HCT116 (cell line): ENCODE measurements at places on chromosomes 1 and 21. TPM values are rescaled to one million over a fixed set of nuclear protein-coding genes. Genes with fewer than 3 reads are reported as not detected.

- no peaks in the 10 kb centered on the region for H3K4me1 ChIP-seq
- H3K27me3 ChIP-seq, result no peaks in the 10 kb centered on the region
- no peak for DNase-seq
- no peak overlapping the region for H3K27ac ChIP-seq
These were observed 128.7 kb downstream of the PPIAL4G start for GRCh38 chr1:148354284-148354912.

- no peak for DNase-seq
- H3K36me3 ChIP-seq, result no peaks in the 10 kb centered on the region
- no peak overlapping the region for H3K27ac ChIP-seq
- H3K27me3 ChIP-seq, result no peaks in the 10 kb centered on the region
- H3K4me3 ChIP-seq, result no peak overlapping the region
These were observed 16.5 kb downstream of the ZNF697 start for GRCh38 chr1:119631433-119632102.

DNA sequence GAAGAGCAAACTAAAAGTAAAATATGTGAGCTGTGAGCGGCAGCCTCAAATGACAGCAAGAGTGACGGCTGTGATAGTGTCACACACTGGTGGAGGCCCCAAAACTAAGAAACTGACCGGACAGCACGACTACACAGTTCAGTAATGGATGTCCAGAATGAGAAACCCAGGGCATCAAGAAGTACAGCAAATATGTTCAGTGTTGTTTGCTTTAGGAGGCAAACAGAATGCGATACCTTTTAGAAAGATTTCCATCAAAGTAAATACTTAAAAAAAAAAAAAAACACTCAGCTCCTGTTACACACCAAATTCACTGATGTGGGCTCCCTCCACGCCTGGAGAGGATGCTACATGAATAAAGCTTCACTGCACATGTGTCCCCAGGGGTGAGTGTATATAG is 1.1 kb upstream of the PKP1 start:
- no peaks in the 10 kb centered on the region for H3K36me3 ChIP-seq
- H3K4me1 ChIP-seq, result peaks cover 4% of the 10 kb centered on the region; the same call in 1 of the 2 replicates

Gene CFHR3
- not detected for total RNA-seq

DNA sequence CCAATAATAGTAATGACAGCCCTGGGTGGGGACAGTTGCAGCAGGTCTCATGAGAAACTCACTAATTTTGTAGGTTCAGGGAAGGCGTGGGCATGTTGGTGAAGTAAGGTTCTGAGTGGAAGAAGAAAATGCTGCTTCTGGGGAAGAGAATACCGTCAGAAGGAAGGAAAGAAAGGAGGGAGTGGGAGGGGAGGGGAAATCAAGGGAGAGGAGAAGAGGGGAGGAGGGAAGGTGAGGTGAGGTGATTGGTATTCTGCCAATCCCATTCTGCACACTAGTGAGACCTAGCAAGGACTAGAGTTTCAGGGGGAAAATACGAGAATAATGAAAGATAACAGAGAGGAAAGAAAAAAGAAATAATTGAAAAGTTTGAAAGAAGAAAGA is 32.4 kb upstream of the MGST3 start:
- peak overlapping the region; percentile 61 for H3K4me3 ChIP-seq
- H3K27me3 ChIP-seq, result peaks cover 11% of the 10 kb centered on the region
- no peak for DNase-seq
- H3K4me1 ChIP-seq, result peaks cover 12% of the 10 kb centered on the region
- H3K36me3 ChIP-seq, result no peaks in the 10 kb centered on the region
- peak overlapping the region; percentile 53 for H3K27ac ChIP-seq

Gene PLA2G2C
- not detected for total RNA-seq

GRCh38 chr21:38384238-38384560 is 114.1 kb downstream of the ERG start:
- no peak overlapping the region for H3K4me3 ChIP-seq
- no peak for DNase-seq
- peaks cover 15% of the 10 kb centered on the region; the same call in 1 of the 2 replicates for H3K27me3 ChIP-seq
- H3K36me3 ChIP-seq, result no peaks in the 10 kb centered on the region

- H3K36me3 ChIP-seq, result no peaks in the 10 kb centered on the region
- H3K27me3 ChIP-seq, result peaks cover 42% of the 10 kb centered on the region
- H3K4me1 ChIP-seq, result no peaks in the 10 kb centered on the region
- no peak overlapping the region for H3K27ac ChIP-seq
- DNase-seq, result no peak
These were observed 20.3 kb downstream of the RXRG start for GRCh38 chr1:165424454-165425216.

- no peaks in the 10 kb centered on the region; the same call in 1 of the 2 replicates for H3K4me1 ChIP-seq
- H3K27me3 ChIP-seq, result no peaks in the 10 kb centered on the region
- H3K27ac ChIP-seq, result no peak overlapping the region
These were observed 49.2 kb downstream of the FH start for GRCh38 chr1:241470361-241470760.

Gene LDLRAD1
- total RNA-seq, result 0.30 TPM

DNA sequence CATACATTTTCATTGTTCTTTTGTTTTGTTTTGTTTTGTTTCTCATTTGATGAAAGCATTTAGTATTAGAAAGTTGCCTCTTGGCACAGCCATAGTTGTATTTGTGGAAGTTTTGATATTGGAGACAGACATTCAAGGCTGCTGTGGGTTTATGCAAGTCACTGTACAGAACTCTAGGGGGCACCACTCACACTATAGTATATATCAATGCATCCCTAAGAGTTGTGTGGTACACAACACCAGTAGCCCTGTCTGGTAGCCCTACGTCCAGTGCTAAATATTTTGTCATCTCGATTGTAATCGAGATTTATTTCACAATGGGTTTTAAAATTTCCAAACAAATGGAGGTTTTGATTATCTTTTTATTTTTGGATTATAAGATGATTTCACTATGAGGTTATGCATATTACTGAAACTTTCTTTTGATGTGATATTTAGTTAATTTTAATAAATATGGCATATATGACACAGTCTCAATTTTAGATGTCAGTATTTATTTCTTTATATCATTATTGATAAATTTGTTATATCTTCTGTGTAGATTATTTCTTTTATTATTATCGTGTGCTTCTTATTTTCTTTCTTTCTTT is 112.2 kb downstream of the NR5A2 start:
- H3K27ac ChIP-seq, result no peak overlapping the region
- no peaks in the 10 kb centered on the region for H3K4me1 ChIP-seq
- no peaks in the 10 kb centered on the region for H3K27me3 ChIP-seq
- H3K4me3 ChIP-seq, result no peak overlapping the region
- peak; percentile 57 for DNase-seq

Gene CFAP57
- total RNA-seq, result 0.49 TPM

Gene SYCP1
- total RNA-seq, result not detected

Gene SRP9
- total RNA-seq, result 220 TPM

GRCh38 chr1:218613105-218613504 is 268.0 kb downstream of the TGFB2 start:
- no peak for DNase-seq
- H3K36me3 ChIP-seq, result no peaks in the 10 kb centered on the region
- H3K27ac ChIP-seq, result no peak overlapping the region
- H3K27me3 ChIP-seq, result no peaks in the 10 kb centered on the region

DNA sequence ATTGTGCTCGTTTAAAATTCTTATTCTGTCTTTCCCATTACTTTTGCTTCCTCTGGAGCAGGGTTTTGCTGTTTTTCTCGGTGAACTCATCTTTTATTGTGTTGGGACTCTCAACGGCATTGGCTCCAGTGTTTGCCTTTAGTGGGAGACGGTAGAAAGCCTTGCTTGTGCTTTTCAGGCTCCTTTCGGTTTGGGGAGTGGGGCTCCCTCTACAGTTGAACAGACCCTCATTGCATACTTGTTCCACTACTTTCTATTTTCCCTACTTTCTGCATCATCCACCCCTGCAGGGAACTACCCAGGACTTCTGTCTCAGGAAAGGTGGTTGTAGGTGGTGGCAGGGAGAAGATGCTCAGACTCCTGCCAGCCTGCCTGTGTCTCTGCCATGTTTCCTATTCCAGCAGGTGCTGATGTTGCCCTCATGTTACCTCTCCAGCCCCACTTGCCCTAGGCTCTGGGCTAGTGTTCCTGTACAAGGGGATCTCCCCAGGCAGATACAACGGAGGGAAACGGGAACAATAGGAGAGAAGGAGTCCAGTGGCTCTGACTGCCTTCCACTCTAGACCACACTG is 68.5 kb upstream of the ZBTB18 start:
- H3K4me3 ChIP-seq, result no peak overlapping the region
- no peaks in the 10 kb centered on the region for H3K36me3 ChIP-seq
- H3K27ac ChIP-seq, result no peak overlapping the region

DNA sequence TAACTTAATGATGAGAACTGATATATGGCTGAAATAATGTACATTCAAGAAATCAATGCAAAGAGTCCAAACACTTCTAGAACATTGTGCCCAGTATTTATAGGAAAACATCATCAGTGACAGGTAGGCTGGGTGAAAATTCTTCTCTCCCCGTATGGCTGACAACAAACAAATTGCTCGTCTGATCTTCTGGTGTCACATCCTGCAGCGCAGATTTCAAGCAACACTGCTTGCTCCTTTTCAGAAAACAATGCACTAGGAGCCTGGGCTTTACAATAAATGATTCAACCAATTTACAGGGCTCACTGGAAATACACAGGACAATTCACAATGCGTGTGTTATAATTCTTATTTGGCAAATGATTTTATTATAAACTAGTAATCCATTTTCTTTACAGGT is 185.3 kb downstream of the RERE start:
- no peak overlapping the region for H3K27ac ChIP-seq
- DNase-seq, result no peak
- no peak overlapping the region for H3K4me3 ChIP-seq
- H3K36me3 ChIP-seq, result no peaks in the 10 kb centered on the region
- peaks cover under 1% of the 10 kb centered on the region for H3K4me1 ChIP-seq

DNA sequence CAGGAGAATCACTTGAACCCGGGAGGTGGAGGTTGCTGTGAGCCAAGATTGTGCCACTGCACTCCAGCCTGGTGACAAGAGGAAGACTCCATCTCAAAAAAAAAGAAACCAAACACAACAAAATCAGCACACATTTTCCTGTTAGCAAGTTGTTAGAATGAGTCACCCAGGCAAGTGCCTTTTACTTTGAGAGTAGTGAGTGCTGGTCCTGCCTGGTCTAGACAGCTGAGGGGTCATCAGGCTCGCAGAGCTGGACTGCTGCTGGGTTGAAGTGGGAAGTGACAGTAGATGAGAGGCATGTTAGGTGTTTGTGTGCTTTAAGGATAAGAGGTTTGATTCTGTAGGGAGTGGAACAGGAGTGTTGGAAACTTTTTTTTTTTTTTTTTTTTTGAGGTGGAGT is 31.9 kb downstream of the GNPAT start:
- no peak overlapping the region for H3K4me3 ChIP-seq
- no peak for DNase-seq

Gene CR2
- 4.0 TPM for total RNA-seq

Gene KCNK2
- total RNA-seq, result 0.27 TPM

DNA sequence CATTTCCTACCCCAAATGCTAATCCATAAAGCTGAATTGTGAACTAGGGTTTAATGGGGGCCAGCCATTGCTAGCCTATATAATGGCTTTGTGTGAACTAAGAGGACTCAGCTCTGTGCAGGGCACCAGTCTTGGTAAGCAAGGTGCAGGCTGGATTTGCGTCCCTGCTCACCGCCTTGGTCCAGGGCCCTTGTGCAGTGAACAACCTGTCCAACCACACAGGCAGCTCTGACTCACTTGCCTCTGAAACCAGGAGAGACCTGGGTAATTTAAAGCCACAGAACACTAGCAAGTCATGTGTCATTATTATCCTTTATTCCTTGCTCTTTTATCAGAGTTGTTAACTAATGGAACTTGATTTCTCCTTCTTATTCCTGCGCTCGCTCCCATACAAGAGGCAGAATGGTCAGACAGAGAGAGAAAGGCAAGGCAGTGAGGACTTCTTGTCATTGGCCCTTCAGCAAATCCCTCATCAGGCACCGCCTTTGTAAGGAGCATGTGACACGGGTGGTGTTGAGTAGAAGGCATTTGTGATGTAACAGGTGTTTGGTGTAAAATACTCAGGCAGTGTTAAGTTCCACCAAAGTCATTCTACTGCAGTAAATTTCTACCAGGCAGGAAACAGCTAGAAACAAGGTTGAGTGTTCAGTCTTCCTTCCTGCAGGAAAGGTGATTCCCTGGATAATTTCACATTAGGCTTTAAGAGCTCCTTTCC is 67.3 kb upstream of the OLIG2 start:
- no peak for DNase-seq
- no peaks in the 10 kb centered on the region for H3K36me3 ChIP-seq

Gene LCA5L
- total RNA-seq, result 1.9 TPM

Gene ZMYM1
- 37.6 TPM for total RNA-seq

Gene RGS8
- total RNA-seq, result not detected

DNA sequence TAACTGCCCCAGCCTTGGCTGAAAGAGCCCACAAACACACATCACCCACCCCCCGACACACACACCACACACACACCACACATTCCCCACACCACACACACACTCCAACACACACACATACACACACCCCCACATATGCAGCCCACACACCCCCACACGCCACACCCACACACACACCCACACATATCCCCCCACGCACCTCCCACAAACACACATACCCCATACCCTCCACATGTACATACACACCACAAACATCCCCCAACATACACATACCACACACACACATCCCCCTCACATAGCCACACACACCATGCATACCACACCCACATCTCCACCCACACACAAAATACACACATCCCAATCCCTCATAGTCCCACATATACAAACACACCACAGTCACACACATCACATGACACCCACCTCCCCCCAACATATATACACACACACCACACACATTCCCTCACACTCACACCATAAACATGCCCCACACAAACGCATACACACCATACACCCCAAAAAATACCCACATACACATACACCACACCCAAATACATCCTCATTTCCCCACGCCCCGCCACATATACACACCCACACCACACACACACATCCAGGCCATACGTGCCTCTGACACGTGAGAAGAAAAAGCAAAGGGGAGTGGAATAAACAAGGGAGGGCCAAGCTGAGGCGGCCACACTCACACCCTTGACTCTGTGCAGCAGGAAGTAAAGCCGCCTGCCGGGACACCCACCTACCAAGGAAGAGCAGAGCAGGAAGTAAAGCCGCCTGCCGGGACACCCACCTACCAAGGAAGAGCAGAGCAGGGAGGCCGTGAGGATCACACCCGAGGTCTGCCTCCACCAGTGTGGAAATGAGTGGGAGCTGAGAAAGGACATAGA is 53.7 kb downstream of the HSF2BP start:
- H3K27me3 ChIP-seq, result no peaks in the 10 kb centered on the region
- no peak overlapping the region for H3K27ac ChIP-seq
- H3K36me3 ChIP-seq, result no peaks in the 10 kb centered on the region
- no peak overlapping the region for H3K4me3 ChIP-seq
- DNase-seq, result no peak

- no peak overlapping the region for H3K4me3 ChIP-seq
- no peak for DNase-seq
These were observed 98.6 kb upstream of the EDN2 start for GRCh38 chr1:41582851-41583657.

- H3K27me3 ChIP-seq, result no peaks in the 10 kb centered on the region
- peaks cover 27% of the 10 kb centered on the region for H3K4me1 ChIP-seq
- no peak for DNase-seq
- H3K27ac ChIP-seq, result no peak overlapping the region
- no peak overlapping the region for H3K4me3 ChIP-seq
These were observed 21.0 kb downstream of the PDE9A start for GRCh38 chr21:42674351-42674940.

- no peak overlapping the region for H3K27ac ChIP-seq
- no peaks in the 10 kb centered on the region for H3K36me3 ChIP-seq
- H3K27me3 ChIP-seq, result no peaks in the 10 kb centered on the region
- no peak for DNase-seq
These were observed 122.2 kb downstream of the POU2F1 start for GRCh38 chr1:167342846-167343245.
